ENCODE measurements at places on chromosomes 12 and 14. TPM values are rescaled to one million over a fixed set of nuclear protein-coding genes. Genes with fewer than 3 reads are reported as not detected.

PLA2G1B gene
- total RNA-seq: not detected

TAPBPL gene
- total RNA-seq: 3.8 TPM

KRT5 gene
- total RNA-seq: 0.21 TPM

FANCM gene
- 4.8 TPM for total RNA-seq

RERG gene
- total RNA-seq: 0.18 TPM

TMPRSS12 gene
- not detected for total RNA-seq

BMP4 gene
- total RNA-seq: 2.2 TPM

ASPG gene
- not detected for total RNA-seq

C12orf54 gene
- not detected for total RNA-seq

R3HDM2 gene
- 8.9 TPM for total RNA-seq

TCL1B gene
- total RNA-seq: not detected

EIF4B gene
- total RNA-seq: 311 TPM

LPAR5 gene
- 0.85 TPM for total RNA-seq

SLC7A8 gene
- total RNA-seq: 0.73 TPM

TMEM19 gene
- total RNA-seq: 34.4 TPM

LRFN5 gene
- not detected for total RNA-seq

HEATR5A gene
- 13.8 TPM for total RNA-seq

TROAP gene
- 78.5 TPM for total RNA-seq

GARIN6 gene
- total RNA-seq: not detected

SLC22A17 gene
- total RNA-seq: 6.9 TPM

APOLD1 gene
- total RNA-seq: 0.16 TPM

SMCO2 gene
- total RNA-seq: 0.36 TPM

NR1H4 gene
- 0.09 TPM for total RNA-seq

ASCL1 gene
- total RNA-seq: not detected

PPP4R4 gene
- 0.33 TPM for total RNA-seq

CMA1 gene
- not detected for total RNA-seq

KRT8 gene
- total RNA-seq: 4,320 TPM

KRT6C gene
- not detected for total RNA-seq

ADGRD1 gene
- 0.50 TPM for total RNA-seq

GPR65 gene
- not detected for total RNA-seq

RAD51B gene
- total RNA-seq: 6.1 TPM

KLHL33 gene
- not detected for total RNA-seq

GZMB gene
- total RNA-seq: not detected

ASIC1 gene
- 3.8 TPM for total RNA-seq

SRP54 gene
- 50.8 TPM for total RNA-seq

GAS2L3 gene
- 6.9 TPM for total RNA-seq

TAS2R9 gene
- not detected for total RNA-seq

TAS2R50 gene
- total RNA-seq: not detected

ACOT6 gene
- total RNA-seq: not detected

CD163L1 gene
- 0.20 TPM for total RNA-seq

CPSF6 gene
- total RNA-seq: 60.3 TPM
